ENCODE measurements at places on chromosomes 7 and 10.

DNA sequence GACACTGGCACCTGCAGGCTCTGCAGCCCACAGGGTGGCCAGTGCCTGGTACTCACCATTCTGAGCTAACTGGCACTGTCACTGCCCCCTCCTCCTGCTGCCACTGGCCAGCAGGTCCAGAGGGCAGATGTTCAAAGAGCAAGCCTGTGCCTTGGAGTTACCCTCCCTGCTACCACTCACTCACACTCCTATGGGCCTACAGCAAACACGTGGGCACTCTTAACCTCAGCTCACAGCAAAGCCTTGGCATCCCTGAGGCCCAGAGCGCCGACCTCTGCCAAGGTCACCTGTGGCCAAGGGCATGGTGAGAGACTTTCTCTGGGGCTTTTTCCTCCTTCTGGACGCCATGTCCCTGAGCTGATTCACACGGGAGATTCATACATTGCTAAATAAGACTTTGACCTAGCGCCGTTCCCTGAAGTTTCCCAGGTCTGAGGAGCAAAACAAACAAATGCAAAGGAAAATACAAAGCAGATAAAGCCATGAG lies 270.0 kb upstream of the PPP2R2D start:
- no peak for DNase-seq

DNA sequence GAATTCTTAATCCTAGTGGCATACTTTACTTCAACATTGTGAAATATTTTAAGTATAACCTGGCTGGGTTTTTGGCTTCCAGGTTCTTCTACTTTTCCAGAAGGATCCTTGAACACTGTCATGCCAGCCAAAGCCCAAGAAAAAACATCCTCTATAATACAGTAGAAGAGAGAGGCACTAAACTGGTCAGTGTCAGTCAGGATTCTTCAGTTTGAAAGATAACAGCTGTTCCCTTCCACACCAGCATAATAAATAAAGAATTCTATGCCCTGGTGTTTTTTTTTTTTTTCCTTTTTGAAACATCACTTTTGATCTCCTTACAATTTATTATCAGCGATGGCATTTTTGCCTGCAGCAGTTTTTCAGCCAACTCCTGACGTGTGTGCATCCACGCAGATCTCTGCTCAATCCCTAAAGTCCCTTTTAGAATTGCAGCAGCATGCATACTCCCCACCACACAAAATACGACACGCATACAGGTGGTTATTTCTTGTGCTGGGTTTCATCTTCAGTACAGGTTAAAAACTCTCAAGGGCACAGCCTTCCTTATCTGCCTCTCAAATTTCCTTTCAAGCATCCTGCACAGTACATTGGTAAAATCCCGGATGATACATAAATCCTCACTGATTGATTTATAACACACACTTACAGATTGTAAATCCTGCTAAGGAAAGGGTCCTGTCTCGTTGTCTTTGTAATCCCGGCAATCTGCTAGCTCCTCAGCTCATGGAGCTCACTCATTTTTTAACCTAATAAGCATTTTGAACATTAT lies 100.2 kb downstream of the TPK1 start:
- DNase-seq: no peak

DNA sequence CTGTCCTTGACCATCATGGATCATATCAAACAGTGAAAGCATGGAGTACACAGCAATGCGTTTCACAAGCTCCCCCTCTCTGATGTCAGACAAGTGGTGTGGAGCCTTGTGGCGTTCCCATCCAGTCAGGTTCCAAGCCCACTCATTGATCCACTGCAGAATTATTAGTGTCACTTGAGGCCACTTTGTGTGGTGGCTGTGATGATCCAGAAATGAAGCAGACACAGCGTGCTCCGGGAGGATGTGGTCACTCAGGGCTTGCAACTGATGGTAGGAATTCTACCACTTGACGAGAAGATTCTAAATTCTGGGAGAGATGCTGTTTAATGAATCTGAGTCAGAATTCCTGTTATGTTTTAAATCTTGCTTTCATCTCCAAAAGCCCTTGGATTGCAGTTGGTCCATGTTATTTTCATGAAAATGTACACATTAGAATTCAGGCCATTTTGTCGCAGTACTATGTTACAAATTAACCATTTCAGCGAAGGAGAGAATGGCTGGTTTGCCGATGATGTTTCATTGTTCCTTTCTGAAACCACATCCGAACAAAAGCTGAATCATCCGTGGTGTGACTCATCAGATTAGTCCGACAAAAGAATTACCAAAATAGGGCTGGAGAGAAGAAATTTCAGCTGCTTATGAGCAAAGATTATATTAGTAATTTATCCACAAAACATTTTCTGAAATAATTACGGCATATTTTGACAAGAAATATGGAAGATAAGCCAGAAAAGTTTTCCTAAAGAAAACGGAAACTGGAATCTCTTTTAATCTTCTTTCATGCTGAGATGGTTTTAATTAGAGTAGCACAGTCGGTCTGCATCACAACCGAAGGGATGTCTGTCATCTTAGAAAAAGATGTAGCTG lies 48.1 kb downstream of the INSYN2A start:
- DNase-seq: no peak

- no peak for DNase-seq
Measured at GRCh38 chr7:133556048-133556447, 303.2 kb downstream of the EXOC4 start.

DNA sequence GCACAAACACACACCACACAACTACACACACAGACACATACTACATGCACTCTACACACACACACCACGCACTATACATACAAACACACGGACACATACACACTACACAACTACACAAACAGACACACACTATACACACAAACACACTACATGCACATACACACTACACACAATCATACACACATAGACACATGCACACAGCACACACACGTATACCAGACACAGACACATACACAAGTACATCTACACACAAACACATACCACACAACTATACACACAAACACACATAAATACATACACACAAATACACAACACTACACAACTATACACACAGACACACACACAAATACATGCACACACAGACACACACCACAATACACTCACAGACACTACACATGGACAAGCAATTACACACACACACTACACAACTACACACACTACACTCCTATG lies 4.6 kb downstream of the GPR15LG start:
- DNase-seq: no peak

DNA sequence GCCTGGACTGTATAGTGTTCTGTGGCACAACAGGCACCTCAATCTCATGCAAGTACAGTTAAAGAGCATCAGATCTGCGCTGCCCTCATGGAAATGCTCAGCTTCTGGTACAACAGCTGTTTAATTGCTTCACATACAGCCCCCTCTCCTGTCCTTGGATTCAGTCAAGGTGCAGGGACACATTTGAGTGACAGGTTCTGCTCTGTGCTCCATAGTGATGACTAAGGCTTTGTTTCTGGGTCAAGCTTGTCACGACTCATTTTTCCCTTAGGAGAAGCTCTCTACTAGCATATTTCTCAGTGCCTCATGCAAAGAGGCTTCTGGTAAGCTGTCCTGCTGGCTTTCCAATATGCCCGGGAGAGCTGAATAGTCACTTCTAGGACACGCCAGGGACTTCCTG lies 26.8 kb upstream of the MYO3A start:
- no peak for DNase-seq

- DNase-seq: no peak
Measured at GRCh38 chr7:110130669-110131068, 960.3 kb upstream of the LRRN3 start.

- no peak for DNase-seq
Measured at GRCh38 chr7:130142654-130143333, 62.4 kb downstream of the TMEM209 start.

DNA sequence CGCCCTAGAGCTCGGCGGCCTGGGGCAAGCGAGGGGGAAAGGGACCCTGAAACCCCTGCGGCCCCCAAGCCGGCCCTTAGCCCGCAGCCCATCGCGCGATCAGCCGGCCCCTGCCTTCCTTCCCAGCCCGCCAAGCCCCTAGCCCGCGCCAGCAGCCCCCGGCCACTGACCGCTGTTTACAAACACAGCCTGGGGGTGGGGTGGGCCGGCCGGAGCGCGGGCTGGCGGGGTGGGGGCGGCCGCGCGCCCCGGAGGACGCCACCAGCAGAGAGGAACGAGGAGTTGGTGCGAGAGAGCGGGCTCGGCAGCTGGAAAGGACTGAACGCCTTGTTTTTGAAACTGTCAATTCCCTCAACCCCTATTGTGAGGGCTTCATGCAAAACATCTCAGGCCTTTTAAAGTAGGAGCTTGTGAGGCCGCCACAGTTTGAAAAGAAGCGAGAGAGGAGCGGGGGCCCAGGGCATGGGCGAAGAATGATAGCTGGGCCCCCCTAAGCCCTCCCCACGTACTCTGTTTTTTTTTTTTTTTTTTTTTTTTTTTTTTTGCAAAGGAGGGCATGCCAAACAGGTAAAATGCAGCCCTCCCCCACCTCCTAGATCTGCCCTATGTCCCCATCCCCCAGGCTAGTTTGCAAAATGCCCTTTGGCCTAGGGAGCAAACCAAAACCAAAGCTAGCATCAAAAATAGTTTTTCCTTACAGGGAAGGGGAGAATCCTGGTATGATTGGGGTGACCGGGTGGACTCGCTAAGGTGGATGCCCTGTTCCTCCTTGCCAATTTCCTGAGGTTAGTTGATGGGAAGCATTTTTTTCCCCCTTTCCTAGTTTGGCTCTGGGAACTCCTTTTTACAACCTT lies 15.0 kb downstream of the SKIDA1 start:
- DNase-seq: no peak

- DNase-seq: no peak
Measured at GRCh38 chr10:70331486-70332268, 47.9 kb upstream of the NPFFR1 start.

- no peak for DNase-seq
Measured at GRCh38 chr10:13233358-13233757, 816 bp downstream of the UCMA start.

DNA sequence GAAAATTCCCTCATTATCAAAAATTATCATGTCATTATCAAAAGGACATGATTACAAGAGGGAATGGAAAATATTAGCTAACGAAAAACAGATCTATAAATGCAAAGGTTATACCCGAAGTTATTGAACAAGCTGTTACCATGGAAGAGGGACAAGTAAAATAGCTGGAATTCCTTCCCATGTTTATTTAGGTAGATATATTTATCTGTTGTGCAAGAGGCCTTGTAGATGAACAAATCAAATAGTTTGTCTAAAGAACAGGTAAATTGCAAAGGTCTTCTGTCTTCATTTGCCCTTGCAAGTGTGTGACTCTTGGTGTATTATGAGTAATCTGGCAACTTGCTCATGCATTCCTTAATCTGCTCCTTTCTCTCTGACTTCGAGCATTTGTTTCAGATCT lies 1170.9 kb downstream of the SORCS1 start:
- no peak for DNase-seq

DNA sequence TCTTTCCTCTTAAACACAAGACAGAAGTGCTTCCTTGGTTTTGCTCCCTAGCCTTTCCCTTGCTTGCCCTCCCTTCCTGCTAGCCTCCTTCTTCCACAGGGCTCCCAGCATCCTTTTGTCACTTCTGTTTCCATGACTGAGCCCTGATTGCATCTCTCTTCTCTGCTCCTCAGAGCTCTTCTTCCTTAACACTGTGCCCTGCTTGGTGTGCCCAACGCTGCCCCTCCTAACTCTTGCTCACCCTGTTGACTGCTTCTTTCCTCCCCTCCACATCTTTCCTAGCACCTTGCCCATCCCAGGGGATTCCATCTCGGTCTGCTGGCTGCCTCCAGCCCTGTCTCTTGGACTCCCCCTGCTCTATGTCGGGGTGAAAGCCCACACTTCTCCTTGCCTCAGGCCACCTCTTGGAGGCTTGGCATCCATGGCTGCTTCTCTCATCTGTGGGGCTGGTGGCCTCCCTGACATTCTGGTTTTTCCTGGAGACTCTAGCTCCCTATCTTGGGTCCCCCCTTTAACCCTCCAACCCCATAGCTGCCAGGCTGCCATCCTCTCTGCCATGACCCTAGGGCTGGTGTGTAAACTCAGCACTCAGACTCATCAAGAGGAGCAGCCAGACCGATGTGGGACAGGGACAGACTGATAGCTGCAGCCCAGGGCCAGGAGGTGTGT lies 5.8 kb downstream of the IGFBP1 start:
- no peak for DNase-seq

GRCh38 chr7:110962374-110962773 lies 128.6 kb upstream of the LRRN3 start:
- DNase-seq: no peak

- no peak for DNase-seq
Measured at GRCh38 chr7:74525881-74526280, 72.2 kb downstream of the GTF2IRD1 start.

- DNase-seq: no peak
Measured at GRCh38 chr7:15332956-15333355, 228.9 kb downstream of the AGMO start.

- no peak for DNase-seq
Measured at GRCh38 chr10:3892440-3893425, 107.7 kb upstream of the KLF6 start.

DNA sequence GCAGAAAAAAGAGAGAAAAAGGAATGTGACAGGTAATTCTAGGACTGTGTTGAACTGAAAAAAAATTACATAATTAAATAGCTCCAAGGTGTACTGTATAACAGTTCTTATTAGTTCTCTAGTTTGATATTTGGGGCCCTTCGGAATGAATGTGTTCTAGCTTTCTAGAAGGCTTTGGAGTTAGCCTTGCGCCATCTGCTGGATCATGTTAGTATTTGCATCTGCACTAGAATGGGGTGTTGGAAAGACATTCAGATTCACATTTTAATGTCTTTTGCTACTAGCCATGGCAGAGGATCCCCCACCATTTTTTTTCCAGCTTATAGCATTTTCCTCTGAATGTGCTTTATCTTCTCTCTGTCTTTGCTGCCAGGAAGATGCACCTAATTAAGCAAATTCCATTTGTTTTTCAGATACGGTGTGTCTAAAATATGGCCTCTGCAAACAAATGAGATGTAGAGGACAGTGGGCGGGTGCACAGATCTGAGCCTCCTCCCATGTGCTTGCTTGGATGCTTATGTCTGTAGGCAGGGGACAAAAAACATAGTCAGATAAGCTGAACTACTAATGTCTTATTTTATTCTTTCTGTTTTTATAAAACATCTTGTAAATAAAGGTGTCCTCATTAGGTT lies 238.5 kb downstream of the PHF14 start:
- DNase-seq: no peak

DNA sequence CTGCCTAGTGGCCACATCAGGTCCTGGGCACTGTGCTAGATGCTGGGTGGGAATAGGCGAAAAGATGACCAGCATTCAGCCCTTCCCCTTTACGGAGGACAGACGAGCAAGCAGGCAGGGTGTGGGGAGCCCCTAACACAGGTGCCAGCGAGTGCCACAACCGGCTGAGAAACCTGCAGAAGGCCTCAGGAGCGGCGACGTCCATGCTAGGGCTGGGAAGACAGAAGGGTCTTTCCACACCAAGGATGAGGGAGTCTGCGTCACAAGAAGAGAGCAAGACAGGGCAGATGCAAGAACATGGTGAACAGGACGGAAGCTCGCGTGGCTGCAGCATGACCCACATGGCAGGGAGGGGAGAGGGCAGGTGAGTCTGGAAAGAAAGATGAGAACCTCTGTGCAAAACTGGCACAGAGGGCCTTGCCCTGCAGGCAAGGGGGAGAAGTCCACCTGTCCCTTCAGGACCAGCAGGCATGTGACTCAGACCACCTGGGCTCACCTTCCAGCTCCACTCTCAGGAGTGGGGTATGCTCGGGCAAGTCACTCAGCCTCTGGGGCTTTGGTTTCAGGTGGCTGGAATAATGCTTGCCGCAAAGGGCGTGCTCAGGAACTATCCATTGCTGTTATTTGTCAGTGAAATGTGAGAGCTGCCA lies 36.6 kb downstream of the KCNH2 start:
- no peak for DNase-seq
